ENCODE measurements at places on chromosomes 12 and 14.

DNA sequence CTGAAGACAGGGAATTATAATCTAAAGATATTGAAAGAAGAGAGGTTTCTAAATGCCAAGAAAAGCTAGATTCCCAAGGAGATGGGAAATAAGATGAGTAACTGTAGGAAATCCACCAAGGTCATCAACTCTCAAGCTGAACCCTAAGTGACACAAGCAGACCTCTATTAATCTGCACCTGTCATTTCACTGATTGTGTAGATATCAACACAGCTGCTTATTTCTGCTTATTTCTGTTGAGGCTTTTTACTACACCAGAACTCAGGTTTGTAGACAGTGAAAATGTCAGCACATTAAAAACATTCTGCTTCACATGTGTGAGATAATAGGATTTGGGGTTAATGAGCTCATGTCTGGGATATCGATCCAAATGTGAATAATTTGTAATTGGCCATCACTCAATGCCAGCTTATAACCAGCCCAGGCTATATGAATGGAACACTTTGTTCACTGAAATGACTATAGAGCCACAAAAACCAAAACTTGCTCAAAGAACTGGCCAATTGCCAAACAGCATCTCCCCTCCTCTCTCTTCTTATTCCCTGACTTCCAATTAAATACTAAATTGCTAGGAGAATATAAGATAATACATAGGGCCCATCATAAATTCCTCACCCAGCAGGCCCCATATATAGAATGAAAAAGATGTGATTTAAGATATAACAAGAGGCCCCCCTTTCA is 188.7 kb upstream of the ARID2 start:
- DNase-seq = no peak

GRCh38 chr12:123410041-123410412 is 26.1 kb downstream of the KMT5A start:
- no peak for DNase-seq

- DNase-seq = no peak
These were observed 2.7 kb upstream of the TSPAN31 start for GRCh38 chr12:57741844-57742738.

- no peak for DNase-seq
These were observed 16.6 kb upstream of the SUSD6 start for GRCh38 chr14:69594846-69595245.

GRCh38 chr12:16972923-16973770 is 367.2 kb upstream of the LMO3 start:
- no peak for DNase-seq

GRCh38 chr14:81127785-81128184 is 93.0 kb downstream of the GTF2A1 start:
- peak; percentile 54 for DNase-seq

DNA sequence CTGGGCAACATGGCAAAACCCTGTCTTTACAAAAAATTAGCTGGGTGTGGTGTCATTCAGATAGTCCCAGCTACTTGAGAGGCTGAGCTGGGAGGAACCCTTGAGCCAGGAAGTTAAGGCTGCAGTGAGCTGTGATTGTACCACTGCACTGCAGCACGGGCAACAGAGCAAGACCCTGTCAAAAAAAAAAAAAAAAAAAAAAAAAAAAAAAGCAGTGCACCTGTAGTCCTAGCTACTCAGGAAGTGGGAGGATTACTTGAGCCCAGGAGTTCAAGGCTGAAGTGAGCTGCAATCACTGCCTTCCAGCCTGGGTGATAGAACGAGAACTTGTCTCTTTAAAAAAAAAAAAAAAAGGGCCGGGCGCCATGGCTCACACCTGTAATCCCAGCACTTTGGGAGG is 5.6 kb downstream of the REM2 start:
- no peak for DNase-seq

- DNase-seq = no peak
These were observed 2.3 kb downstream of the ANKRD9 start for GRCh38 chr14:102507081-102507856.

GRCh38 chr12:119100933-119101332 is 77.8 kb upstream of the HSPB8 start:
- DNase-seq = no peak

DNA sequence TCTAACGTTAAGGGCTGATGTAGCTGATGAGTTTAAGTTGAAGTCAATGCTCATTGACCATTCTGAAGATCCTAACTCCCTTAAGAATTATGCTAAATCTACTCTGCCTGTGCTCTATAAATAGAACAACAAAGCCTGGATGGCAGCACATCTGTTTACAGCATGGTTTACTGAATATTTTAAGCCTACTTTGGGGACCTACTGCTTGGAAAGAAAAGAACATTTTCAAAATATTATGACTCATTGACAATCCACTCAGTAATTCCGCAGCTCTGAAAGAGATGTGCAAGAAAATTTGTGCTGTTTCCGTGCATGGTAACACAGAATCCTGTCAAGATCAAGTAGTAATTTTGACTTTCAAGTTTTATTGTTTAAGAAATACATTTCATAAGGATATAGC is 35.0 kb upstream of the NAV3 start:
- DNase-seq = no peak

DNA sequence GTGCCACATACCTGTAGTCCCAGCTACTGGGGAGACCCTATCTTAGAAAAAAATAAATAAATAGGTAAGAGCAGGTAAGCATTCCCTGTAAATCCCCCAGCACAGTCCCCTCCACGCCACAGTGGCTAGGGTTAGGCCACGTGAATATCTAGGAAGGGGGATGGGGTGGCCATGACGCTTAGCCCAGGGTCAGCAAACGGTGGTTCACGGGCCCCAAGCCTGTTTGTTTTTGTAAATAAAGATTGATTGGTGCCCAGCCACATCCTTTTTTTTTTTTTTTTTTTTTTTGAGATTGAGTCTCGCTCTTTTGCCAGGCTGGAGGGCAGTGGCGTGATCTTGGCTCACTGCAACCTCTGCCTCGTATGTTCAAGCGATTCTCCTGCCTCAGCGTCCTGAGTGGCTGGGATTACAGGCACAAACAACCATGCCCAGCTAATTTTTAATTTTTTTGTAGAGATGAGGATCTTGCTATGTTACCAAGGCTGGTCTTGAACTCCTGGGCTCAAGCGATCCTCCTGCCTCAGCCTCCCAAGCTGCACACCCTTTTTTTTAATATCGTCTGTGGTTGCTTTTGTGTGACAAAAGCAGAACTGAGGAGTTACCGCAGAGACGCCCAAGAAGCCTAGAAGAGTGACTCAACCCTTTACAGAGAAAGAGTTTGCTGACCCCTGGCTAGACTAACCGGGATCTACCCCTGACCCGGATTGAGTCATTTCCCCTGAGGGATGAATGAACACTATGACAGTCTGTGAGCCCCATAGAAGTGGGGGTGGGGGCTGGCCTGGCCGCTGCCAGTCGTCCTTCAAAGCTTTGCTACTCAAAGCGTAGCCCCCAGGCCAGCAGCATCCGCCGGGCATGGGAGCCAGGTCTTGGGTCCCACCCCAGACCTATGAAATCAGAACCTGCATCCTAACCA is 113.7 kb upstream of the NCOR2 start:
- peak; percentile 99 for DNase-seq

- DNase-seq = no peak
These were observed 29.4 kb downstream of the CCNK start for GRCh38 chr14:99510556-99511139.

DNA sequence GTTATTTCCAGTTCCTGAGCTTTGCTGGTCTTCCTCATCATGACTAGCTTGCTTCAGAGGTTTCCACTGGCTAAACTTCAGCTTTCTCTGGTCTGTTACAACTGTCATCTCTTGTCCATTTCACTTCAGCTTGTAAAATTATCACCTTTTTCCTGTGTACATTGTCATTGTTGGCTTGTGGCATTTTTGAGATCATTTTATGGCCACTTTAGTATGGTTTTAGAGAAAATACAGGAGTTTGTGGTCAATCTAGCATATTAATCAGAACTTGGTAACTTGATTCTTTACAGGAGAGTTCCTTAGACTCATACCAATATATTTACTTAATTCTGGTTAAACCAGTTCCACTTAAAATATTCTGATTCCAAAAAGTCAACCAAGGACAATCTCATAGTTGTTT is 235.9 kb upstream of the KITLG start:
- DNase-seq = no peak

- no peak for DNase-seq
These were observed 197.2 kb upstream of the TMPO start for GRCh38 chr12:98317939-98318899.

- no peak for DNase-seq
These were observed 139.5 kb downstream of the RMST start for GRCh38 chr12:97601934-97602720.

- no peak for DNase-seq
These were observed 6.8 kb upstream of the RNU7-1 start for GRCh38 chr12:6936636-6937480.

DNA sequence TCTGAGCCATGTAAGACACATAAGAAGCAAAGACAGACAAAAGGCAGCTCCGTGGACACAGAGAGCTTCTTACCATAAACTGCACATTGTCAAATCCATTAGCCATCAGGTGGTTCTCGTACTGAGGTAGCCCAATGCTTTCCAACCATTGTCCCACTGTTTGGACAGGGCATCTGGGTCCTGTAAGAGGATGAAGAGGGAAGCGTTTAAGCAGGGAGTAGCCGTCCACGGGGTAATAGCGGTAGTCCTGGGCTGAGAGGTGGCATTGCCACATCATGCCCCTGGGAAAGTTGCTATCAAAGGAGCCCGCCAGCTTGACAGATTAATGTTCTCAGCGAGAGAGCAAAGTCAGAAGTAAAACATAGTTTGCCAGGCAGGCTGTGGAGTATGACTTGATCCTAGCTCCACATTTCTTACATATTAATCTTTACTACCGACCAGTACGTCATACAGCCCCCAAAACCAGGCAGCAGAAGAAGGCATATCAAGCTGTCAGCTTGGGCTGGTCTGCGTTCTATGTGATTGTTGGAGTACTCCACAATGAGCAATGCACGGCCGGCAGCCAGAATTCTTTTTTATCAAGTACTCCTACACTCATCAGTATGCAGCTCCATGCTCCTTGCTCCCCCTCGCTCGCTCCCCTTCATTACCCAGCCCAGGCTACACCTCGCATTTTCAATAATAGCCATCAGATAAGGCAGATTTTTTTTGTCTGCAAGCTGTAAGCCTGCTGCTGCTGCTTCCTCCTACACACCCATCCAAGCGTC is 493.2 kb upstream of the GARIN6 start:
- DNase-seq = no peak

- no peak for DNase-seq
These were observed 25.2 kb upstream of the PPFIBP1 start for GRCh38 chr12:27498761-27499160.

- no peak for DNase-seq
These were observed 15.1 kb upstream of the CLEC1A start for GRCh38 chr12:10113920-10114319.

- DNase-seq = peak; percentile 80
These were observed 62.3 kb upstream of the EGLN3 start for GRCh38 chr14:34012978-34013720.

DNA sequence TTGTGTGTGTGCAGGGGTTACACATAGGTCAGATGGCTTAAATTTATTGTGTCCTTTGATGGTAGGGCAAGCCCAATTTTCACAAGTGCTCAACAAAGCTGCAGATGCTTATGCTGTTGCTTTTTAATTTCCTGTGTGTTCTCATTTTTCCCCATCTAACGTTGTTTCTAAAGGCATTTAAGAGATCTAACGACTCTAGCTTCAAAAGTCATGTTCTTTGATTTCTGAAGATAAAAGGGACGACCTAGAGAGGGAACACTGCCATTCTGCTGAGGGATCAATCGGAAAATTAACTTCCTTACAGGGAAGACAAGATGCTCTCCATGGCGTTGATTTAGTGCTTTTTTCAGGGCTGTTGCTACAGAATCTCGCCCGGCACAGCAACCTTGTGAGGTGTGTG is 79.0 kb upstream of the GNG2 start:
- no peak for DNase-seq

- DNase-seq = no peak
These were observed 91.0 kb downstream of the NTN4 start for GRCh38 chr12:95699579-95699978.

GRCh38 chr12:132540436-132540835 is 50.5 kb downstream of the FBRSL1 start:
- DNase-seq = no peak

DNA sequence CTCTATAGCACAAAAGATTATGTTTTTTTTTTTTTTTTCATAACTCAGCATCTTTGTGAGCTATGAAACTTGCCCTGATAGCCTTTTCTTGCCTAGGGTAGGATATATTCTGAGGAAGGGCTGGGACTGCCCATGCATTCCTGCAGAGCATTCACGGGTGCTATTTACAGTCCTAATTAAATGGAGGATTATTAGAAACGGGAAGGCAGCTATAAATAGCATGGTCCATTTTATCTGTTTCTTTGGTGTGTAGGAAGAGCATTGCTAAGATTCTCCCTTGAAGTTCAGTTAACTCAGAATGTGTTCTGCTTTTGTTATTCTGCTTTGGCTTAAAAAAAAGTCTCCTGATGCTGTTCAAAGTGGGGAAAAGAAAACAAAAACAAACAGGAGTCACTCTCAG is 630.9 kb downstream of the DIO2 start:
- DNase-seq = no peak

- no peak for DNase-seq
These were observed 748 bp upstream of the ACVRL1 start for GRCh38 chr12:51906430-51907082.

- DNase-seq = no peak
These were observed 100.4 kb upstream of the PLXNC1 start for GRCh38 chr12:94047781-94048567.

DNA sequence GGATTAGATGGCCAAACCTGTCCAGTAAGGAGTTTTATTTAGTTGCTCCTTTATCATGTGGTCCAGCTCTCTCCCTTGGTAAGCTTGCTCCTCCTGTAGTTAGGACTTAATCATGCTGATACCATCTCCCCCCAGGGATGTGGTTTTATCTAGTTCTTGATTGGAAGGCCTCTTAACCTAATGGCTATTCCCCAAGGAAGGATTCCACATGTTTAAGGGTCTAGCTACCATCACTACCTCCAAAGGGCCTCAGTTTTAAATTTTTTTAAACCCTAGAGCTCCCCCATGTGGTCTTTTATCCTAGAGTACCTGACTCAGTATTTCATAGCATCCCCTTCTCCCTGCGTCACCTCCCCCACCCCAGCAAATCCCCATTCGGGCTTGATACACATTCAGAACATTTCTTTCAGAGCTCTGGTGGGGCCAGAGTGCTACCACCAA is 22.5 kb downstream of the MAP3K12 start:
- DNase-seq = peak; percentile 29

- no peak for DNase-seq
These were observed 482.5 kb downstream of the FLRT2 start for GRCh38 chr14:86012461-86012860.

GRCh38 chr14:61108496-61109141 is 127.6 kb downstream of the SLC38A6 start:
- DNase-seq = no peak

GRCh38 chr12:121238604-121239350 is 28.8 kb downstream of the P2RX4 start:
- no peak for DNase-seq

All from trophoblast cell (in vitro differentiated cells and primary cell).